ENCODE measurements at places on chromosomes 7 and 10. TPM values are rescaled to one million over a fixed set of nuclear protein-coding genes. Genes with fewer than 3 reads are reported as not detected.

- no peak overlapping the region for H3K4me3 ChIP-seq
- no peak overlapping the region for H3K27ac ChIP-seq
- H3K4me1 ChIP-seq: no peaks in the 10 kb centered on the region
- DNase-seq: no peak
- H3K36me3 ChIP-seq: no peaks in the 10 kb centered on the region
Measured at GRCh38 chr7:25349283-25350017, 121.2 kb upstream of the NPVF start.

The HYAL4 gene
- total RNA-seq: 0.49 TPM

DNA sequence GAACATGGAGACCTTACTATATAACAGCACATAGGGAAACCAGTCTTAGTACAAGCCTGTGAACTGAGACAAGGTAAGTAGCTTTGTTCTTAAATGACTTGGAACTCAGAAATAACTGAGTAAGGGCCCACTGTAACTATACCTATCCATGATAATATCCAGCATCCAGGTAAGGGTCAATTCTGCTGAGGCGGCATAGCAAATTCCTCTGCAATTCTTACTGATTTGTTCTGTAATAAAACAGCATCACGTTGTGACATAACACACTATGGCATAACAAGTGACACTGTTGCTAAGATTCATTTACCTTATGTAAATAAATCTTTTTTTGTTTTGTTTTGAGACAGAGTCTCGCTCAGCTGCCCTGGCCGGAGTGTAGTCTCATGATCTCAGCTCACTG is 97.4 kb downstream of the JMJD1C start:
- peaks cover 5% of the 10 kb centered on the region for H3K4me1 ChIP-seq
- H3K27me3 ChIP-seq: no peaks in the 10 kb centered on the region
- no peaks in the 10 kb centered on the region for H3K36me3 ChIP-seq
- H3K27ac ChIP-seq: no peak overlapping the region
- no peak for DNase-seq

The SPDYE5 gene
- not detected for total RNA-seq

The MORN4 gene
- 1.7 TPM for total RNA-seq

GRCh38 chr10:37436357-37436756 is 311.0 kb downstream of the ANKRD30A start:
- no peak overlapping the region for H3K4me3 ChIP-seq
- H3K27ac ChIP-seq: no peak overlapping the region
- H3K4me1 ChIP-seq: no peaks in the 10 kb centered on the region

The TMEM270 gene
- total RNA-seq: not detected

- H3K36me3 ChIP-seq: no peaks in the 10 kb centered on the region
- H3K4me1 ChIP-seq: peaks cover 42% of the 10 kb centered on the region
- H3K4me3 ChIP-seq: no peak overlapping the region
- H3K27ac ChIP-seq: no peak overlapping the region
Measured at GRCh38 chr7:97020996-97021746, 3.5 kb downstream of the DLX5 start.

Data from vagina (tissue), 2 donors.